Activated naive CD4-positive, alpha-beta T cell (primary cell): ENCODE measurements at places on chromosomes 2 and 18.

DNA sequence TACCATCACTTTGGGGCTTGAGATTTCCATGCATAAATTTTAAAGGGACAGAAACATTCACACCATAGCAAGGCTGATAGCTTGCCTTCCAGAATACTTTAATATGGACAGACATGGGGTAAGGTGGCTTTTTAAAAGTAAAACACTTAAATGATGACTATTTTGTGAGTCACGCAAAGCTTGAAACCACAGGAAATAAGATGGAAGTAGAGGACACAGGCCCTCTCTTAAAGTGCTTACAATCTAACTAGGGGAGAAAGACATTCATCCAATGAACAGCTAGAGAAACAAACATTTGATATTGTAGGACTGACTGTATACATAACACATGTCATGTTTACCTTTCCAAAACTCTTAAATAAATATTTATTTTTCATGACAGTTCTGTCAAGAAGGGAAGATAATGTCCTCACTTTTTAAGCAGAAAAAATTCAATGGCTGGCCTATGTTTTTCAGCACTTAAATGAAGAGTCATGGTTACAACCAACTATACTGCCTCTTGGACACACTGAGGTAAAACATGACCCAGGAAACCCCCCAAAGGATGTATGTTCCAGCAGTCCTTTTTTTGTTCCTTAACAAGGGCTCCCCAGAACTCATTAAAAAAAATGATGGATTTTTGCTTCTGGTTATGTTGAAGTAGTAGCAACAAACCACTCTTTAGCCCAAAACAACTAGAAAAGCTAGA lies 120.0 kb upstream of the RBMS1 start:
- DNase-seq: no peak

DNA sequence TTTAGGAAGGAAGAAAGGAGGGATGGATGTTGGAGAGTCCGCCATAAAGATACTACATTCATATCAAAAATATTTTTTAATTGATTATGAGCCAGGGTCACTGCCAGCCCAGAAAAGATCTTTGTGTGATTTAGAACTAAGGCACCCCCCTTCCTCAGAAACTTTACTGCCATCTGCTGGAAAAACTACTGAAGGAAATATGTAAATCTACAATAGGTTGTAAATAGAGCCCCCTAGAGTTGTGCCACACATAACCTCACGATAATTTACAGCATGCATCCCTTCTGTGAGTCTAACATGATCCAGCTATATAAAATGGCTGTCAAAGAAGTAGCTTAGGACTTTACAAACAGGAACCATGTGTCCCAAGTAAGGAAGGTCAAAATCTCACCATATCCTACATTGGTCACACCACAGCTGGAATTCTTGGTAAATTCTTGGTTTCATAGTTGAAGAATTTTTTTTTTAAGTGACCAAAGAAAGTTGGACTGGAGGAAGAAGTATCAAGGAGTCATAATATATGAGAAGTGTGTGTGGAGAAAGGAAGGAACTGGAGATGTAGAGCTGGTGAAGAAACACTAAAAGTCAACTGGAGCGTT lies 152.5 kb downstream of the CYP26B1 start:
- no peak for DNase-seq

GRCh38 chr18:39274535-39274934 lies 1708.9 kb upstream of the CELF4 start:
- no peak for DNase-seq

DNA sequence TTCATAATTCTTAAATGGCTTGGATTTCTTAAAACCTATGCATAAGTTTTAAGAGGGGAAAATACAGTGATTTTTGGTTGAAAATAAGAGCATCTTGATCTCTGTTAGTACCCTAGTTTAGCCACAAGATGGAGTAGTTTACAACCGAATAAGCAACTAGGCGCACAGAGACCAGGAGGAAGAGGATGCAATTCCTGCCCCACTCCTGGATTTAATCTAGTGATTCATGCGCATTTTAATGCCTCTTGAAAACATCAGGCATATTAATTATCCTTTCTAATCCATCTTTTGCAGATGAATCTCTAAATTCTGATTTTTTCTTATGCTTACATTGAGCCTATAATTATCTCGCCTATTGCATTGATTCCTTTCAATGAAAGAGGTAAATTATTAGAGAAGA lies 76.7 kb downstream of the MRPS9 start:
- DNase-seq: no peak

GRCh38 chr2:44927985-44928482 lies 13.5 kb upstream of the SIX3 start:
- DNase-seq: no peak

DNA sequence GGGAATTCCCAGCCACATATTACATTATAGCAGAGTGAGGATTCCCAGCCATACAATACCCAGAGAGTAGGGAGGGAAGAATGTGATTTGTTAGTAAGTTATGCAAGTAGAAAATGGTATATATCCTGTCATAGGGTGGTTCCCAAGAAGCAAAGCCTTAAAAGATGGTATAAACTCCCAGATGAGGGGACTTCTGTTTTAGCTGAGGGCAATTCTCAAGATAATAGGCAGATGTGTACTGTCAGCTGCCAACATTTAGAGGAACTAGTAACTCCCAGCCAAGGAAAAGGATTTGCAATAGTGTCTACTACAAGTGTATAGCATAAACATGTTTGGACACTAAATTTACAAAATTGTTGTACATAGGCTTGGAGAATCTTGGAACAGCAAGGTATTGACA lies 86.5 kb downstream of the XDH start:
- DNase-seq: no peak

GRCh38 chr18:13393338-13393737 lies 174.8 kb downstream of the LDLRAD4 start:
- no peak for DNase-seq
